Stimulated activated CD8-positive, alpha-beta memory T cell treated with anti-CD3 and anti-CD28 coated beads, Interleukin-2, amount 100 ng/mL, for 1 hour (primary cell): ENCODE measurements at places on chromosomes 5 and 9.
A peak's percentile ranks its signal among the peaks of the same experiment; 100 is the strongest.

DNA sequence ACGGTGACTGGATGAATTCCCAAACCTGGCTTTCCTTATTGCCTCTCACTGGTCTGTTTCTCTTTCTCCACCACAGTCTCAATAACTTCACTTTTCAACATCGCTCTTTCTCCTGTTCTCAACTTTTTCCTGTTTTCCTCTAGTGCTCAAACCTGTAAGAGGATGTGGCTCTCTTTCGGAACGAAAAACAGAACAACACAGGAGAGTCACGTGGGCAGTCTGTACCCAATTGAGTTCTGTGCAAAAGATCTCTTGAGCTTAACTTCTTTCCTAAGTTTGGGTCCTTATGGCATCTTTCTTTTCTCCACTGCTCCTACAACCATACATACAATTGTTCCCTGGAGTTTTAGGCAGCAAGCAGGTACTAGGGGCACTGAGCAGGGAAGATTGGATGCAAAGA, 8.9 kb downstream of the HAVCR1 start:
- no peak for DNase-seq

- peak; percentile 26 for DNase-seq
These were observed 41.8 kb upstream of the KDM4C start for GRCh38 chr9:6715755-6716643.

DNA sequence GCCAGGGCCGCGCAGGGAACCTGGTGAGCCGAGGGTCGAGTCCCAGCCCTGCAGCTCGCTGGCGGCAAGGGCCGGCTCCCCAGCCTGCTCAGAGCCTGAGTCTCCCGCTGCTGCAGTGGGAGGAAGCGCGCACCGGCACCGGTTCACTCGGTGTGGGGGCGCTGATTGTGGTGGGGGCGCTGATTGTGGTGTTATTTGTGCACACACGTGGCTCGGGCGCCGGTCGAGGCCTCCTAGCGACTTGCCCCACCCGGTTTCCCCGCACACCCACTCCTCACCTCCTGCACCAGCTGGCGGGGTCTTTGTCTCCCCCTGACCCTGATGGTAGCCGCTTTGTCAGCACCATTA, 266.7 kb downstream of the NSG2 start:
- DNase-seq, result no peak

GRCh38 chr9:98121058-98121457, 2.0 kb upstream of the TRIM14 start:
- DNase-seq, result no peak

GRCh38 chr5:102794047-102794446, 38.9 kb downstream of the PAM start:
- DNase-seq, result no peak

- DNase-seq, result no peak
These were observed 209.3 kb downstream of the NR3C1 start for GRCh38 chr5:143194206-143194605.

GRCh38 chr5:107523029-107523680, 147.6 kb downstream of the EFNA5 start:
- no peak for DNase-seq

- DNase-seq, result no peak
These were observed 720.2 kb upstream of the C9orf72 start for GRCh38 chr9:28293369-28294090.

GRCh38 chr5:172903790-172904189, 55.4 kb upstream of the RPL26L1 start:
- DNase-seq, result no peak

DNA sequence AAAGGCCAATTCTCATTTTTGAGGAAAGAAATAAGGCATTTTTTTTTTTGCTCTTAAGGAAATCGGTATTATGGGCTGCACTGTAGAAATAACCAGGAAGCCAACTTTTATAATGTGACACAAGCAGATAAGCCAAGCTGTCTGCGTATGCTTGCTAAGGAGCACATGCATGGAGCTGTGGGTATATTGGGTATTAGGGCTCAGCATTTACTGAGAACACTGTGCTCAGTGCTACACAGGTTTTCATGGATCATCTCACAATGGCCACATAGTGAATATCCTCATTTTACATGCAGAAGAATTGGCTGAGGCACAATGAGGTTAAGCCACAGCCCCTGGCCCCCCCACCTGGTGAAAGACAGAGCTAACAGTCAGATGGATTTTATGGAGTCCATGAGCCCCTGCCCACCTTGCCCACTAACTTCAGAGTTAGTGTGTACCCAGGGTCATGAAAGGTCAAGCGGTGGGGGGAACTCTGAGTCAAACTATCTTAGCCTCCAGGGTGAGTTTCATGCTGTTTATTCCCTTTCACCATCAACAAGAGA, 204.8 kb downstream of the SPATA31A6 start:
- DNase-seq, result no peak

DNA sequence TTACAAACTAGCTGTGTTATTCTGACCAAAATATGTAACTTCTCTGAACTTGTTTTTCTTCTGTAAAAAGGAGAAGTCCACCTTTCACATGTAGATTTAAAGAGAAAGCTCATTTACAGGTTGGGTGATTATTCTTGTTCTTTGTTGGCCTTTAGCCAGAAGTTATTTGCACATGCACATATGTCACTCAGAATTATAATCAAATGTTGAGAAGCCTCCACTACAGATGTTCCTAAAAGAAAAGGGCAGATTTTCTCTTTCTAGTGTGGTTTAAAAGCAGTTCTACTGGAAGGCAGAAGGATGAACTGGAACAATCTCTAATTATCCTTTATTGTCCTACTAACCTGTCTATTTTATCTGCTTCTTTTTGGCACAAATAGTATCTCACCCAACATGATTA, 209.8 kb upstream of the ELAVL2 start:
- no peak for DNase-seq

GRCh38 chr5:152556784-152557183, 151.7 kb upstream of the NMUR2 start:
- no peak for DNase-seq

- no peak for DNase-seq
These were observed 183.1 kb upstream of the IER5L start for GRCh38 chr9:129361196-129361595.

DNA sequence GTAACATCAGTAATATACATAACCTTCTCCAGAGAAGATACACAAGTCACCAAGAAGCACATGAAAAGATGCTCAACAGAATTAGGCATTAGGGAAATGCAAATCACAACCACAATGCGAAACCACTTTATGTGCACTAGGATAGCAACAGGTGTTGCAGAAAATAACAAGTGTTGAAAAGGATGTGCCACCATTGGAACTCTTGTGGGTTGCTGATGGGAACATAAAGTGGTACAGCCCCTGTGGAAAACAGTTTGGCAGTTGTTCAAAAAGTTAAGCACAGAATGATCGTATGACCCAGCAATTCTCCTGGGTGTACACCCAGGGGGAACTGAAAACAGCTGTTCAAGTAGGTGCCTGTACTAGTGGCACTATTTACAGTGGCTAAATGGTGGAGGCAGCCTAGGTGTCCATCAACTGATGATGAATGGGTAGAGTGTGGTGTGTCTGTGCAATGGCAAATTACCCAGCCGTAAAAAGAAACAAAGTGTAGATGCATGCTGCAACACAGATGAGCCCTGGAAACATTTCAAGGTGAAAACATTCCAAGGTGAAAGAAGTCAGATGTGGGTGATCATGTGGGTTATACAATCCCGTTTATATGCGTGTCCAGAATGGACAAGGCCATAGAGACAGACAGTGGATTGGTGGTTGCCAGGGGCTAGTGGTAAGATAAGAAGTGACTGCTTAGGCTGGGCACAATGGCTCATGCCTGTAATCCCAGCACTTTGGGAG, 27.2 kb downstream of the CCDC69 start:
- DNase-seq, result no peak

DNA sequence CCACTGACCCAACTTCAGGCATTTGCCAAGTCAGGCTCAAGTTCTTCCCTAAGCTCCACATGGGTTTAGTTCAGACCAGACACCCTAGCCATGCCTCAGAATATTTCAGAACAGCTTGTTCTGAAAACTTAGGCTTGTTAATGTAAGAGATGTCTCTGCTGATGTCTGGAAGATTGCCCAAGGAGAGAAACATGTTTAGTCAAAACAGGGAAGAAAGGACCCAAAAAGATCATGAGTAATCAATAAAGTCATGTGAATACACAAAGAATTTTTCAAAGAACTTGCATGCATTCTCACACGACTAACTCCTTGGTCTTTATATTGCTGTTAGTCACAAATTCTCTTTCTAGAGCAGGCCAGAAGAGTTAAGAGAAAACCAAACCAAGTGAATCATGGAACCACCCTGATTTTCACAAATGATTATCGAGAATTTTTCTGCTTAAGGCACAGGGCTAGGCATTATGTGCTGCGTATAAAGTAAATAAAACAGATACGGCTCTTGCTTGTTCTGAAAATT, 158.1 kb upstream of the HMHB1 start:
- DNase-seq, result no peak

DNA sequence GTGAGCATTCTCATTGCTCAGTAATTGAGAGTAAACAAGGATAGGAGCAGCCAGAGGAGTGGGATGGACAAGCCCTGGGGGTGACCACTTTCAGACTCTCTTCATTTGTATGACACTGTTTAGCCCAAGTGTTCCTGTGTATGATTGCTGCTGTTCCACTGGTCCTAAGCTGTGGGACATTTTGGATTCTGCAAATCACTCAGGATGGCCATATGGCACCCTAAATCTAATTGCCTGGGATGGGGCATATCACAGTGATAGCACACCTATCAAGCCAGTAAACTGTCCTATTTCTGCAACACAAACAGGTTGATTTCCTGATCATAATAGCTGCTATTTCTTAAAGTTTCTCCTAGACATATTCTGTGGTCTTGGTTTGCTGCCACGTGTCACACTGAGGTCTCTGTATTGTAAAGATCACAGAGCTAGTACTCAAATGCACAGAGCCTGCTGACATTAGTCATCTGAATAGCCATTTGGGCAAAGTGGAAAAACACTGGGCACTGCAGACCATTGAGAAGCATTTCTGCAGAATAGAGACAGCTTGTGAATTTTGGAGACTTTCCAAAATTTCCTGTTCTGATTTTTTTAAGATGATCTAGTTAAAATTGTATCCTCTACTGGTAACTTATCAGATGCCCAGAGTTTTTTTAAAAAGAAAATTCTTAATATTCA, 320.2 kb downstream of the RFX3 start:
- DNase-seq, result no peak

DNA sequence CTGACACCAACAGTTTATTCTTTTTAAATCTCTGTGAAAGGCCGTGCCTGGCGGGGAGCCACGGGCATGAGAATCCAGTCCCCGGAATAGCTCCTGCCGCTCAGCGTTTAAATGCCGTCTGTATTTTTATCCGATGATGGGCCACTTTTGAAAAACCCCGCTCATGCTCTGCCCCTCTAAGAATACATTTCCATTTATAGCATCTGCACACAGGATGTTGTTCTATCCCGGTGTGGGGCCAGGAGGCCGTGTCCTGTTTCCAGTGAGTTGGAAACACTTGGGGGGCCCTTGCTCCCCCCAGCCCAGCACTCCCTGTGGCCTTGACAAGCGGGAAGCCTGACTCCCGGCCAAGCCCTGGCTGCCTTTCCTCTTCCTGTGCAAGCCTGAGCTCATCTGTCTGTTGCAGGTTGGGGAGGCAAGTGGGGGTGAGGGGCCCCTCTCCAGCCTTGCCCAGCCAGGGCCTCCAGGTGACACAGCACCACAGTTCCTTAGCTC, 39.0 kb downstream of the ERGIC1 start:
- DNase-seq, result no peak

GRCh38 chr9:76136986-76137385, 246.5 kb downstream of the PCSK5 start:
- no peak for DNase-seq

- DNase-seq, result no peak
These were observed 47.8 kb upstream of the ADAMTS2 start for GRCh38 chr5:179393078-179393477.

DNA sequence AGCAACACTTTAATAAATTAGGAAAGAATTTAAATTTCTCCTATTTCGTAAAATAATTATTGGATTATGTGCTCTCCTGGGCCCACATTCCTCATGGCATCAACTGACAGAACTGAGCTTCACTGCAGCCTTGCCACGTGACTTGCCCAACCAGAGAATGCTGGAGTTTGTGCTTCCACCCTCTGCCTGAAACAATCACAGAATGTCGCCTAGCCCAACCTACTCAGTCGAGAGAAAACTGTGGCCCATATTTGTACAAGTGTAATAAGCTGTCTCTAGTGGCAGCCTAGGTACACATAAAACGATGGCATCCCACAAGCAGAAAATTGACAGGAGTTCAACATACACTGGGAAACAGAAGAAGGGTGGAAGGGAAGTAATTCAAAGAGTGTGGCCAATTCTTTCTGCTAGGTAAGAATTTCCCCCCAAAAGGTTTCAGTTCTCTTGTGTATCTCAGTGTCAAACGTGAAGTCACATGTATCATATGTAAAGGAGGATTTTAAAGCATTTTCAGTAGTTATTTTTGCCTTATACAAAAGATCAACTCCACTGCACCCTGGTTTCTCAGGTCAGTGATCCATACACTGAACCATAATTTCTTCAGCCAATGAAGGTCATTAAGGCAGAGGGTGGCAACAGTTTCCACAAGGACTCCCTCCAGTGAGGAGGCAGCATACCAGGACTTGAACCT, 41.7 kb downstream of the ZNF608 start:
- DNase-seq, result no peak

- no peak for DNase-seq
These were observed 714 bp upstream of the CETN3 start for GRCh38 chr5:90410178-90410762.

- no peak for DNase-seq
These were observed 290.1 kb downstream of the ZSWIM6 start for GRCh38 chr5:61622156-61622555.

DNA sequence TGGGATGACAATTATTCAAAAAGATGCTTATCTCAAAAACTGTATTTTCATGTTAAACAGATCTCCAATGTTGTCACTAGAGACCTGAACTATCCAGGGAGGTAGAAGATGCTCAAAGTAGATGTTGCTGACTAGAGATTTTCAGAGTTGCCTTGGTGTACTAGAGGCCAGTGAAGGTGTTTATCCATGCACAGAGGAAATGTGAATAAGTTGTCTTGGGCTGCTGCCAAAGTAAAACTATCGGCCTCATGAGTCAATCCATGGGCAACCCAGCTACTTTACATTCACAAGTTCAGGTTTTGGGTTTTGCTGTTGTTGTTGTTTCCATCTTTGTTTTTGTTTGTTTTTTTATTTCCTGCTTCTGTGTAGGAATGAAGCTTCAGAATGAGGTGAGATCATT, 141.1 kb upstream of the RANBP3L start:
- no peak for DNase-seq

DNA sequence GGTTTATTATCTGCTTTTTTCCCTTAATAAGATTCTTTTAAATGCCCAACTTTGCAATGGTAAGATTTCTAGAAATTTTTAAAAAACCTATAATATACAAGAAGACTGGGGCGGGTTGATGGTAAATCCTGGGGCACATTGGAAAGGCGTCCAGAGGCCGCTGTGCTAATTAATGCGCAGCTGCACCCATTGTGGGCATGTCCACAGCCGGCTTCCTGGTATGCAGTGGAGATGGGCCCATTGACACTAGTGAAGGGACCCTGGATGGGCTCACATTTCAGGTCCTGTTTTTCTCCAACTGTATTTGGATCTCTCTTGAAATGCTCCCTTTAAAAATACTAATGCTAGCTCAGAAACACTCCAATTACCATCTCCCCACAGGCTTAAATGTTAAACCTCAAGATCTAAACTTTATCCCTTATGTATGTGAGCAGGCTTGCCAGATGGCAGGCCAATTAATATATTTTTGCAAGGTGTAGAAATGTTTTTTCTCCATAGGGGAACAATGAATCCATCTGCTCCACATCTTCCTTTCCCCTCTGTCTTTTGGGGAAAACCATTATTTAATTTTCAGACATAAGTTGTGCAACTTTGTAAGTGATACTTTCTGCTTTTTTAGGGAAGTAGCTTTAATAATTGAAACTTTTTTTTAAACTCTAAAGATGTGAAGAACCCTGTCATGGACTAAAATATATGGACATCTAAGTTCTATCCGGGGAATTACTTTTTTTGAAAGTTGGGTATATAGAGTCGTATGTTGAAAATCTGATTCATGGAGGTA, 177.3 kb downstream of the CD180 start:
- no peak for DNase-seq
